ENCODE measurements at places on chromosomes 6 and 20.

DNA sequence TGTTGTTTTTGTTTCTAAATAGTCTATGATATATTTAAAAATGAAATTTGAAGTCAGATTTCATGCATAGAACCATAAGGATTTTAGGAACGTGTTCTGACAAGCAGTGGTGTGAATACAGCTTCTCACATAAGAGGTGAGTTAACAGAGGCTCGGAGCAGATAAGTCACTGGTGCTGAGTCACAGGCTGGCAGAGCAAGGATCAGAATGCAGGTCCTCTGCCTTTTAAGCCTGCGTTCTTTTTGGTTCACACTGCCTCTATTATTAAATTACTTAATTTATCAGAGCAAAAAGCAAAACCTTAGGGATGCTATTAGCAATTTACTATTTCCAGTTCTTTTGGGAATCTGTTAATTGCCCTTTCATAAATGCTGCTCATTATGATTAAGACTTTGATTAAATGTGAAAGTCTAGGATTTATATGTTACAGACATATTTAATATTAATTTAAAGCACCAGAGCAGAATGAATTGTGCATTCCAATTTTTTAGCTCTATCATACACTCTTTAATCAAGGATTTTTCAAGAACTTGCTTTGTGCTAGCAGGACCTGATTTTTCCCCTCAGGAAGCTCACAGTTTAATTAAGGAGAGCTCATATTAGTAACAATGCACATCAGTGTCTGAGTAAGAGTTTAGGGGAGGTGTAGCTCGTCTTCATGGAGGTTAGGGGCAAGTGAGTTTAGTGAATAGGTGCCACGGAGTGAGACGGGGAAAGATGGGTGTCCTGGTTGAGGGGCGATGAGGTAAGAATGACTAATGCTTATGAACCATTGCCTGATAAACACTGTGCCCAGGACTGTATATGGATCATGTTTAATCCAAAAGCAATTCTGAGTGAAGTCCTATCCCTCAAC, 212.7 kb upstream of the AGPAT4 start:
- no peak for DNase-seq

- no peak for DNase-seq
Observed at GRCh38 chr6:33392595-33392948, 949 bp downstream of the KIFC1 start.

DNA sequence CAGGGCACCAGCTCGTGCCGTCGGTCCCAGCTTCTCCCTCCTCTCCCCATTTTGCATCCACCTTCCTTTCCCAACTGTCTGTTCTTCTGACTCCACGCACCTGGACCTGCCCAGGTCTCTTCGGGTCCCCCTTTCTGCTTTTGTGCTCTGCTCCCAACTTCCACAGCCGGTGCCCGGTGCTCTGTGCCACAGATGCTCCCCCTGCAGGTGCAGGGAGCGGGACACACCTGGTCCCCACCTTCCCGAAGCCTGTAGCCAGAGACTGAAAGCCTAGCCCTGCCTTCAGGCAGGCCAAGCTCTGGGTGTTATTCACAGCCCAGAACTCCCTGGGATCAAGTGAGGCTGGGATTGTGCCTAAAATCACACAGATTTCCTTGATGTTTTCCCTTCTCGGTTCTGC, 24.6 kb upstream of the BMP7 start:
- DNase-seq = no peak

GRCh38 chr6:32679492-32679891, 13.0 kb upstream of the HLA-DQB1 start:
- no peak for DNase-seq

- DNase-seq = no peak
Observed at GRCh38 chr20:23510000-23510590, 19.2 kb downstream of the CST8 start.
